CD4-positive, alpha-beta T cell treated with Interferon alpha-2 for 1 hour (primary cell): ENCODE measurements at places on chromosomes 3 and 15.

DNA sequence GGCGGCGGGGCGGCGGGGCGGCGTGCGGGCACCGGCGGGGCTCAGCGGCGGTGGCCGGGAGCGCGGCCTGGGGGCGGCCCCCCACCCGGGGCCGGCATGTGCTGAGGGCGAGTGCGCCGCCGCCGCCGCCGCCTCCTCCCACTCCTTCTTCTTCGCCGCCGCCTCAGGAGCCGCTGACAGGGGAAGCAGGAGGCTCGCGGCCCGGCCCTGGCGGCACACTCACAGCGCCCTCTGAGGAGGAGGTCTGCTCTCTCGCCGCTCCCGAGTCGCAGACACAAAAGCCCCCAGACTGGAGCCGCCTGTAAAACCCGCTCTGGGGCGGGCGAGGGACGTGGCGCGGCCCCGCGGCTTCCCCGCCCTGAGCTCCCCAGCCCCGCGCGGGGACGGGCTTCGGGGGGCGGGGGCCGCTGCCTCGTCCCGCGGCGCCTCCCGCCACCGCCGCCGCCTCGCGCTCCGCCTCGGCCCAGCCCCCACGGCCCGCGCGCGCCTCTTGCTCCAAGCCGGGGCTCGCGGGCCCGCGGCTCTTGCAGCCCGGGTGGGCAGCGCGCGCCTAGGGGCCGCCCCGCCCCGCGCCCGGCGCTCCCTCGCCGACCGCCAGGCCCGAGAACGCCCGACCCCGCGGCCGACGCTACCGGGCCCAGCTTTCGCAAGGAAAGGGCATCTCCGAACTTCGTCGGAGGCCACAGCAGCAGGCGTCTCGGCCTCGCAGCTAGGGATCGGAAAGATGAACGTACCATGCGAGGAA, at the start of gene PYGO1:
TSS of gene PYGO1 (minus strand) at position 276 of the 745 bp plus-strand sequence. CDS start 462 bp downstream, outside the sequence.
- peak; percentile 26 for DNase-seq

GRCh38 chr3:181915551-181915950, 203.8 kb downstream of the SOX2 start:
- DNase-seq = no peak

DNA sequence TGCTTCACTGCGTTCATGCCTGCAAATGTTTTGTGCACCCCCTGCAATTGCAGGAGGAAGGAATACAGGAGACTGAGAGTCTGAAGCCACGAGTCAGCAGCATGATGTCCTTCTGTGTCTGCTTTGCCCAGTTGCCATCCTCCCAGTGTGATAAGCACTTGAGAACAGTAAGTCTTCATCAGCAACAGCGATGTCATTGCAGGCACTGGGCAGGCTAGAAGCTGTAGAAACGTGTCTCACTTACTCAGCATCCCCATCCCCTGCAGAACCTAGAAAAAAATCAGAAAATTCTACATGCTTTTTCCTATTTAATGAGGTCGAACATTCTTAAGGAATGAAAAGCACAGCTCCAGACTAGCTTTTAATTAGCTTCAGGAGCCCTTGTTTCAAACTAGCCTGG, 156.5 kb upstream of the LPP start:
- DNase-seq = no peak

- no peak for DNase-seq
Observed at GRCh38 chr3:140917772-140918171, 23.9 kb upstream of the SLC25A36 start.

GRCh38 chr3:185402561-185402960, 39.6 kb downstream of the MAP3K13 start:
- DNase-seq = no peak

- no peak for DNase-seq
Observed at GRCh38 chr3:170632780-170633179, 46.9 kb upstream of the SLC7A14 start.

- no peak for DNase-seq
Observed at GRCh38 chr3:66018057-66019033, 20.4 kb downstream of the MAGI1 start.

- DNase-seq = no peak
Observed at GRCh38 chr3:99503350-99503749, 135.0 kb upstream of the COL8A1 start.

DNA sequence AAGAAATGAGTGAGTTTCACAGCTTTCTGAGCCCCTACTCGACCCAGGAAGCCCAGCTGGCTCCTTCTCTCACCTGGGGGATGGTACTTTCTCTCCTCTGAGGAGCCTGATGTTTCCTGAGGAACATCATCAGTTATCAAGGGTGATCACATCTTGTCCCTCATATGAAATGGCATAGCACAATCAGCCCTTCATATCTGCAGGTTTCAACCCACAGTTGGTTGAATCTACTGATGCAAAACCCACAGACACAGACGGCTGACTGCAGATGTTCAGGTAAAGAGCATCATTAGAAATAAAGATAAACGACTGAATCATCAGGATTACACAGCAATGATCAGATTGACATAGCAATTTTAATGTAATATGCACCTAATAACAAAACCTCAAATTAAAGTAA, 93.6 kb upstream of the OSTN start:
- no peak for DNase-seq

DNA sequence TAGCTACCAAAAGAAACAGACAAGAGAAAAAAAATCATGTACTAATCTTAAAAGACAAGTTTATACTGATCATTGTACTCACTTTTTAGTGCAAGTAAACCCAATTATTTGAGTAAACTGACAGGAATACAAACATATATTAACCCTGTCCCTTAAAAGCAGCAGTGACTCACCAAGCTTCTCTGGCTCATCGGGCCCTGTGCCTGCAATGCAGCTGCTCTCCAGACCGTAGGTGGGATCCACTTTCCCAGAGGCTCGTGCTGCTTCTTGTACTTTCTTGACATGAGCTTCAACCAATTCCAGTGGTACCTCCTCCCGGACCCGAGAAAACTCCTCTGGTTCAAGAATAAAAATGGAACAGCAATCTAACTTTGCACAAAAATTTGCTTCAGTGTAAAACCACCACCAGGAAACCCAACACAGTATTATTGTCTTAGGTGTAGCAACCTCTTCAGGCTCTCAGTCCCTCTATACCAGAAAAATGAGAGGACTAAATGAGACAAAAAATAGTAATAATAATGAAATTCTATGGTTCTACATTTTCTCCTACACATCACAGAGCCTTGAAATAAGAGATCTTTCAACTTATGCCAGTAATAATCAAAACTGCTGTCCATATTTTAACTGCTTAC, 82.6 kb upstream of the CSPG5 start:
- DNase-seq = no peak

- no peak for DNase-seq
Observed at GRCh38 chr15:81015621-81016488, 15.1 kb downstream of the TLNRD1 start.

DNA sequence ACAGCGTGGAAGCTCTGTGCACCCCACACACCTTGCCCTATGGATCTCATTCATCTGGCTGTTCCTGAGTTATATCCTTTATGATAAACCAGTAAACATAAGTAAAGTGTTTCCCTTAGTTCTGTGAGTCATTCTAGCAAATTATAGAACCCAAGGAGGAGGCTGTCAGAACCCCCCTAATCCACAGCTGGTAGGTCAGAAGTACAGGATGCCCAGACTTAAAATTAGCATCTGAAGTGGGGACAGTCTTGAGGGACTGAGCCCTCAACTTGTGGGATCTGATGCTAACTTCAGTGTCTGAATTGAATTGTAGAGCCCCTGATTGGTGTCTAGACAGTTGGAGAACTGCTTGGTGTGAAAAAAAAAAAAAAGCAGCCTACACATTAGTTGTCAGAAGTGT, 75.1 kb downstream of the B3GNT5 start:
- no peak for DNase-seq

- DNase-seq = peak; percentile 10
Observed at GRCh38 chr3:158434412-158435038, 136.5 kb upstream of the MLF1 start.

DNA sequence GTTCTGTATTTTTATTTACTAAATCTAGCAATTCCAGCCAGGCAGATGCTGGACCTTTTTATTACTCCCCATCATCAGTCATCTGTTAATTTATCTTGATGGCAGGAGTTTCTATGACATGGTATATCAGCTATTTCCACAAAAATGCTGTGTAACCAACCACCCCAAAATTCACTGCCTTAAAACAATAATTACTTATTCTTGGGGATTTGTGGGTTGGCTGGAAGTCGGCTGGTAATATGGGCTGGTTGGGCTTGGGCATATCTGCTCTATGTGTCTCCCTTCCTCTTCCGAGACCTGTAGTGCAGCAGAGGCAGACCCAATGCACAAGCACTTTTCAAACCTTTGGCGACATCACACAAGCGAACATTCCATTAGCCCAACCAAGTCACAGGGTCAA, 92.1 kb upstream of the UBE2E1 start:
- no peak for DNase-seq

- no peak for DNase-seq
Observed at GRCh38 chr15:32840507-32841245, 122.9 kb downstream of the GREM1 start.

DNA sequence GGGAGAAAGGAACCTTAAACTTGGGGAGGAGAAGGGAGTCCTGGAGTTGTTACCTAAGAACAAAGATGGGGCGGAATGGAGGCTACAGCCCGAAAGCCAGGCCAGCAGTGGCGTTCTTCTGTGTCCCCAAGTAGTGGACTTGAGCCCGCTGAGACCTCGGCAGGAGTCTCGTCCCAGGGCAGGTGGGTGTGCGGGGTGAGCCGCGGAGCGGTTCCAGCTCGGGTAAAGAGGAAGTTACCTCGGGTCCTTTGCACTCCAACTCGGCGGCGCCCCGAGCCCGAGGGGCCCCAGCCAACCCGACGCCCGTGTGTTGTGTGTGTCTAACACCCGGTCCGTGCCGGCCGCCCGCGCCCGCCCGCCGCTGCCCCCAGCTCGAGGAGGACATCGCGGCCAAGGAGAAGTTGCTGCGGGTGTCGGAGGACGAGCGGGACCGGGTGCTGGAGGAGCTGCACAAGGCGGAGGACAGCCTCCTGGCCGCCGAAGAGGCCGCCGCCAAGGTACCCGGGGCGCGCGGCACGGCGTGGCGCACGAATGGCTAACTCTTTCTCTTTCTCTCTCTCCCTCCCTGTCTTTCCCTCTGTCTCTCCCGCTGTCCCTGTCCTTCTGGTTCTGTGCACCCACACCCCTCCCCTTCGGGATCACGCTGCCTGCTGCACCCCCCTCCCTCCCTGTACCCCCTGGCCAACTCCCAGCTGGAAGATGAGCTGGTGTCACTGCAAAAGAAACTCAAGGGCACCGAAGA, 959 bp downstream of the TPM1 start:
- DNase-seq = peak; percentile 9

GRCh38 chr15:28190391-28191174, 91.5 kb upstream of the OCA2 start:
- no peak for DNase-seq

GRCh38 chr3:147360646-147361453, 45.5 kb downstream of the ZIC4 start:
- no peak for DNase-seq

GRCh38 chr3:127168271-127168670, 24.7 kb upstream of the PRR23E start:
- DNase-seq = no peak

GRCh38 chr15:89835176-89835564, 20.5 kb upstream of the ANPEP start:
- no peak for DNase-seq

- DNase-seq = no peak
Observed at GRCh38 chr15:47188758-47189507, 528.4 kb upstream of the SEMA6D start.

DNA sequence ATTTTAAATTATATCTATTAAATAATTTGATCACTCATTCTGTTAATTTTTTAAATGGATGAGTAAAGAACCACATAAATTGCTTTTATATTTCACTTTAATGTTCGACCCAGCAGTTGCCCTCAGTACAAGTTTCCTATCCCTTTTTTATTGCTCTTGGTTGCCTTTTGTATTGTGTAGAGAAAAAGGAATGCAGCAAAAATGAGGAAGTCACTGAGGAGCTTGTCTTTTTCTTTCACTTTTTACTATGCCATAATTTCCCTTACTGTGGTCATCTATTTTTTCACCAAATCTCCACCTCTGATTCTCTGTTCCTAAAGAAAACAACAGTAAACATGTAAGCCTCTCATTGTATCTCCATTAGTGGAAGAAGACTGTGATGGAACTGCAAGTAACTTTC, 122.7 kb downstream of the B3GALNT1 start:
- no peak for DNase-seq

DNA sequence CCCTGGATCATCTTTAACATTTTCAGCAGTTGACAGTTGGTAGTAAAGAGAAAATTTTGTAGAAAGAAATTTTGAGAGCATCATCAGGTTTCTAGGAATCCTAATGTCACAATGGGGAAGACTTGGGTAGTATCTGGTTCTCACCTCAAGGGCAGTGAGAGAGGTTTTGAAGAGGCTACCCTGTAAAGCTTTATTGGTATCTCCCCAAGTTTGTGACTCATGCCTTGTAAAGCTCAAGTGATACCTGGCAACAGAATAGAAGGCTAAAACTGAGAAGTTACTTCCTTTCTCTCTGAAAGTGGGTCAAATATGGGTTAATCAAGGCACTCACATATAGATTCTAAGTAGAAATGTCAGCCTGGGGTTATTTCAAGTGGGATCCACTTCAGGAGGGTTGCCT, 196.4 kb downstream of the SUCNR1 start:
- DNase-seq = no peak

DNA sequence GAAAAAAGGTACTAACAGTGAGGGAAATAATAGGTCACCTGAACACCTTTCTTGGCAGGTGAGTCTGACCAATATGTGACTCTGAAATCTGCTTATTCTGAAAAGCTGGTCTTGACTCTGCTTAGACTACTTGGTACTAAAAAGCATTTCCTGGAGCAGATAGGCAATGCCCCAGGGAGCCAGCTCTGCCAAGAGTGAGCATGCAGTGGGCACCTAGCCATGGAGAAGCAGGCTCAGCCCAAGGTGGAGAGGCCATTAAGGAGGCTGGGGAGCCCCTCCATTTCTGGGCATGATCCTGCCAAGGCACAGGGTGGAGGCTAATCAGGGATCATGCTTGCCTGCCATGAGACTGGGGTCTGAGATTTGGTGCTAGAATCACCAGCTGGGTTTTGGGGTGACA, 1.6 kb upstream of the LTF start:
- DNase-seq = no peak

DNA sequence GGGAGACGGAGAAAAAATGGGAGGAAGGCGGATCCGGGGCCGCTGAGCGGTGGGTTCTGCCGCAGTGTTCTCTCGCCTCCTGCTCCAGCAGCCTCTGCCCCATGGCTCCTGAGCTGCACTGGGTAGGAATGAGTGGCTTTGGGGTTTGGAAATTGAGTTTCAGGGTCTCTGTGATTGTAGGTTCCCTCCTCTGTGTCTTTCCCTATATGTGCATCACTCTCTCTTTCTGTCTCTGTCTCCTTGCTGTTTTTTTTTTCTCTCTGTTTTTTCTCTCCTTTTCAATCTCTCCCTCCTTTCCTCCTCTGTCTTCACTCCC, 1.9 kb downstream of the GRM7 start:
- no peak for DNase-seq

DNA sequence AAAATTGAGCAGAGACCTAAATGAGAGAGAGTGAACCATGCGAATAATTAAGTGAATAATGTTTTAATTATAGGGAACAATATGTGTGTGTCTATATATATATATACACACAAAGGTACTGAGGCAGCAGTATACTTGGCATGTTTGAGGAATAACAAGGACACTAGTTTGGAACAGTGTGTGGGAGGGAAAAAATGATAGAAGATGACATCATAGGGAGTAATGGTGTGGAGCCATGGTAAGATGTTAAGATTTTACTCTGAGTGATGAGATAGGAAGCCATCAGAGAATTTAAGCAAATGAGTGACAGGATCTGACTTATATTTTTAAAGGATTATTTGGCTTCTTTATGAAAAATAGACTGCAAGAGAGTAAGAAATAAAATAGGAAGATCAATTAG, 29.1 kb downstream of the DTWD1 start:
- no peak for DNase-seq

GRCh38 chr3:15476378-15476777, 45.1 kb downstream of the COLQ start:
- no peak for DNase-seq
